Muscle of leg (tissue), 16 donors: ENCODE measurements at places on chromosomes 3 and 15. TPM values are rescaled to one million over a fixed set of nuclear protein-coding genes. Genes with fewer than 3 reads are reported as not detected.

DNA sequence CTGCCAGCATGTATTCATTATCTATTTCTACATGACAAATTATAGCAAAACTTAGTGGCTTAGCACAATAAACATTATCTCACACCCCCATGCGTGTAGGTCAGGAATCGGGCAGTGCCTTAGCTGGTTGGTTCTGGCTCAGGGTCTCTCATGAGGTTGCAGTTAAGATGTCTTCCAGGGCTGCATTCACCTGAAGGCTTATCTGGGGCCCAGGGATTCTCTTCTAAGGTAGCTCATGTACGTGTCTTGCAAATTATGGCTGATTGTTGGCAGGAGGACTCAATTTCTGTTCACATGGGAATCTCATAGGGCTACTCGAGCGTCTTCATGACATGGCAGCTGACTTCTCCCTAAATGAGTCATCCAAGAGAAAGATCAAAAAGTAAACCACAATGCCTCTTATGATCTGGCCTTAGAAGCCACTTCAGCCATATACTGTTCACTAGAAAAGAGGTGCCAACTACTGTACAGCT lies 42.9 kb upstream of the TSC22D2 start:
- H3K27me3 ChIP-seq, result no peaks in the 10 kb centered on the region
- H3K36me3 ChIP-seq, result no peaks in the 10 kb centered on the region
- no peak for DNase-seq
- H3K4me1 ChIP-seq, result peaks cover 5% of the 10 kb centered on the region
- H3K27ac ChIP-seq, result no peak overlapping the region

AADACL2 gene
- total RNA-seq, result not detected

RPP25 gene
- 1.7 TPM for total RNA-seq

MYZAP gene
- 2.9 TPM for total RNA-seq

CCDC80 gene
- 71.0 TPM for total RNA-seq

ARID3B gene
- 2.5 TPM for total RNA-seq

GRCh38 chr15:65470866-65471265 lies 46.6 kb downstream of the DPP8 start:
- no peaks in the 10 kb centered on the region for H3K27me3 ChIP-seq
- no peak overlapping the region for H3K4me3 ChIP-seq
- H3K27ac ChIP-seq, result no peak overlapping the region
- H3K36me3 ChIP-seq, result peaks cover 53% of the 10 kb centered on the region

DNA sequence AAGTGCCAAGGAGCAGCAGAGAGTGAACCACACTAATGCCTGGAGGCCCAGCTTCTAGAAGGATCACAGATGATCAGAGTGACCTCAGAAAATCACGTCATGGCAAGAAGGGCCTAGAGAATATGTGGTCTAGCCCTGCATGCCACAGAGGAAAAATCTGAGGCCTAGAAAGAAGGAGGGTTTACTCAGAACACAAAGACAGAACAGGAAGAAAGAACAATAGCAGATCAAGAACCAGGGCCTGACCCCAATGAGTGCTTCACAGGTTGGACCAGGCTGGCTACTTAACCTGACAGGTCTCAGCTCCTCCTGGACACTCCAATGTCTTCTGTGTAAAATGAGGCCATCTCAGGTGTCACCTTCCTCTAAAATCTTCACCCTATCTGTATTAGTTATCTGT lies 14.2 kb downstream of the RAB6B start:
- no peak overlapping the region for H3K4me3 ChIP-seq
- no peaks in the 10 kb centered on the region for H3K36me3 ChIP-seq
- H3K27ac ChIP-seq, result no peak overlapping the region
- no peak for DNase-seq
- no peaks in the 10 kb centered on the region for H3K4me1 ChIP-seq
- H3K27me3 ChIP-seq, result no peaks in the 10 kb centered on the region

DNA sequence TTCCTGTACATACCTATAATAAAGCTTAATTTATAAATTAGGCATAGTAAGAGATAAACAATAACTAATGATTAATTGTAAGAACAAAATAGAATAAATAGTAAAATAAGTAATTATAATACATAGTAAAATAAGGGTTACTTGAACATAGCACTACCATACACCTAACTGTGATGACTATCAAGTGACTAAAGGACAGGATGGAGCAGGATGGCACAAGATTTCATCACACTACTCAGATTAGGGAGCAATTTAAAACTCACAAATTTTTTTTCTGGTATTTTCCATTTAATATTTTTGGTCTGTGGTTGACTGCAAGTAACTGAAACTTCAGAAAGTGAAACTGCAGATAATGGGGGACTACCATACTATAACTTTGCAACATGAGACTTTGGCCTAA lies 14.8 kb downstream of the RFX7 start:
- H3K36me3 ChIP-seq, result peaks cover 11% of the 10 kb centered on the region
- no peak for DNase-seq
- H3K4me3 ChIP-seq, result no peak overlapping the region
- no peaks in the 10 kb centered on the region for H3K27me3 ChIP-seq

SLC6A1 gene
- total RNA-seq, result 1.2 TPM

GRCh38 chr15:98785807-98786621 lies 137.7 kb downstream of the IGF1R start:
- H3K36me3 ChIP-seq, result no peaks in the 10 kb centered on the region
- H3K27me3 ChIP-seq, result no peaks in the 10 kb centered on the region
- no peak overlapping the region for H3K27ac ChIP-seq
- DNase-seq, result peak; percentile 53

- DNase-seq, result no peak
- H3K36me3 ChIP-seq, result no peaks in the 10 kb centered on the region
- H3K27me3 ChIP-seq, result no peaks in the 10 kb centered on the region
- H3K4me3 ChIP-seq, result no peak overlapping the region
Observed at GRCh38 chr3:172981407-172981983, 159.5 kb downstream of the SPATA16 start.
